GM12892 (cell line): ENCODE measurements at places on chromosomes 12 and 14.

DNA sequence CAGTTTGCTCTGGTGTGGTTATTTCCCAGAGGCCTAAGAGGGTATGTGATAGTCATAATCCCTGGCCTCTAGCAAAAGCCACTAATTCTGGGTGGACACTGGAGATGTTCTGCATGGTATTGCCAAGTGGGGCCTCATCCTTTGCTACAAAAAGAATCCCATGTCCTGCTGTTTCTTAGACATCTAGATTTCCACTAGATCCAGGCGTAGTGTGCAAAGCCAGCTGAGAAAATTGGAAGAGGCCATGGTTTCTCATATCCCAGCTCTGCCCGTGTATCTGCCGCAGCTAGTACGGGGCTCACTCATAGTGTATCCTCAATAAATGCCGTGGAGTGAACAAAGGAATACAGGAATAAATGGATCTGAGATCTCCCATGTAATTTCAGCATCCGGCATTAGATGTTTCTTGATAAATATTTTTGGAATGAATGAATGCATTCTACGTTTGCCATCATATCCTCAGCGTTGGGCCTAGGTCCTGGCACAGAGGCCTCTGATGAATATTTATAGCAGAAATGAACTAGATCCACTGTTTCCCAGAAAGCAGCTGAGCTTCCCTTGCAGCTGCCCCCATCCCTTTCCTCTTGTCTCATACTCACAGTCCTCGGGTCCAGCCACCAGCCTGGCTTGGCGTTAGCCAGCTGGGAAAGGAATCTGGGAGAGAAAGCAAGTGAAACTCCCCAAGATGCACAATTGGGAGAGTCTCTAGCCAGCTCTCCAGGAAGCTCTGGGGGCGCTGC lies 76.3 kb upstream of the NOS1 start:
- DNase-seq: no peak

- no peak for DNase-seq
Observed at GRCh38 chr12:95551305-95551704, at the start of gene USP44. TSS of gene USP44 (minus strand) at chr12:95551476. CDS start at chr12:95534256, 17,220 bp downstream.

DNA sequence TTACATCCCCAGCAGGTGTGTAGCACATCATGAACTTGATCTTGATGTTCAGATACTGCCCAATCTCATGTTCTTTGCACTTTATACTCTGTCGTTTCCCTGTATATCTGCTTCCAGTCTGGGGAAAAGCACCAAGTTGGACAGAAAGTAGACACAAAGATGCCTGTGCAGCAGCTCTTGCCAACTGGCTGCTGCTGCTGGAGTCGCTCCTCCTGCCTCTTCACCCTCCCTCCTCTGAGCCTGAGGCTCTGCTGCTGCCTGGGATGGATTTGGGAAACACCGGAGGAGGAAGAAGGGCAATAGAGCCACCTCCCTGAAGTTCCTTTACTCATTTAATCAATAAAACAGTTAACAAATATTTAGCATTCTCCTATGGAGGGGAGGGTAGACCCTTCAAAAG lies 32.4 kb downstream of the ADCK1 start:
- no peak for DNase-seq

DNA sequence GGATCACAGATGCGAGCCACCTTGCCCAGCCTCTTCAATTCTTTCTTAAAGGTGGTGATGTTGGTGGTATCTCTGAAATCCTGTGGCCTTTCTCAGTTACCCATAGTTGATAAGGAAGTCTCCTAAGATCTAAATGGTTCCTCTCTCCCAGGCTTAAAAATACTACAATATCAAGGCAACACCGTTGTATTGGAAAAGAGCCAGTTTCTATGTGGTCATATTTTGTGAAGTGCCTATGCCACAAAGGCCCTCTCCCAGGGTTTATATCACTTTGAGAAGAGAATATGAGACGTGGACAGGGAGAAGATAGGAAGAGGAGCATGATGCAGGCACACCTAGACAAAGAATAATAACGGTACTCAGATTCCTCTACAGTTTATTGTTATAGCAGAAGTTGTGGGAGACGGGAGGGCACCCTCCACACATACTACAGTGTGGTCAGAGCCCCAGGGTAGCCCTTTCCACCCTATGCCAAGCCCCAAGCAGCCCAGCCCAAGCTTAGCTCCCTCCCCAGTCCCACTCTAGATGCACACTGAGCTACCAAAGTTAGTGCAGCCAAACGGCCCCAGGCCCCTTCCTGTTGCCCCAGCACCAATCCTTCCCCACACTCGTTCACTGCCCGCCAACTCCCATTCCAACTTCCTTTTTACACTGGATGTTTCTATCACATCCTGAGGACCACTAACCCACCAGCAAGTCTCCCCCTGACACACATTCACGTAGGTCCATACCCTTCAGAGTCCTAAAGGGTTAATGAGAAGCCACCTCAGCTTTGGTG lies 8.3 kb downstream of the NDRG2 start:
- DNase-seq: no peak

- DNase-seq: no peak
Observed at GRCh38 chr12:131699434-131699833, 11.5 kb upstream of the SFSWAP start.

- no peak for DNase-seq
Observed at GRCh38 chr14:76921088-76921399, 94.8 kb downstream of the LRRC74A start.

- no peak for DNase-seq
Observed at GRCh38 chr12:131250028-131250950, 296.6 kb downstream of the ADGRD1 start.

DNA sequence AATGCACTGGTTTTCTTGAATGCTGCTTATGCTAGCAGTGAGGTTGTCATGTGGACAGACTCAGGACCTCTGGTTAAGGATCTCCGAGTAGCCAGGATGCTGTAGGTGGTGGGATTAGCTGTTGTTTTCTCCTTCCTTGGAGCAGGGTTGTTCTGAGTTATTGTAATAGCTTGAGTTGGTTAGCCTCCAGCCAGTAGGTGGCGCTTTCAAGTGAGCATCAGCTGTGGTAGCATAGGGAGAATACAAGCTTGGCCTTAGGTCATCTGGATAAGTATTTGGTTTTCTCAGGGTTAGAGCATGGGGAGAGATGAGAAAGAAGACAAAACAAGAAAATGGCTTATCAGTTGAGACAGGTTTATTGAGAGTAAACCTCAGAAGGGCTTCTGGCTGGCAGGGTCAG lies 299.7 kb upstream of the FBXO33 start:
- DNase-seq: no peak

DNA sequence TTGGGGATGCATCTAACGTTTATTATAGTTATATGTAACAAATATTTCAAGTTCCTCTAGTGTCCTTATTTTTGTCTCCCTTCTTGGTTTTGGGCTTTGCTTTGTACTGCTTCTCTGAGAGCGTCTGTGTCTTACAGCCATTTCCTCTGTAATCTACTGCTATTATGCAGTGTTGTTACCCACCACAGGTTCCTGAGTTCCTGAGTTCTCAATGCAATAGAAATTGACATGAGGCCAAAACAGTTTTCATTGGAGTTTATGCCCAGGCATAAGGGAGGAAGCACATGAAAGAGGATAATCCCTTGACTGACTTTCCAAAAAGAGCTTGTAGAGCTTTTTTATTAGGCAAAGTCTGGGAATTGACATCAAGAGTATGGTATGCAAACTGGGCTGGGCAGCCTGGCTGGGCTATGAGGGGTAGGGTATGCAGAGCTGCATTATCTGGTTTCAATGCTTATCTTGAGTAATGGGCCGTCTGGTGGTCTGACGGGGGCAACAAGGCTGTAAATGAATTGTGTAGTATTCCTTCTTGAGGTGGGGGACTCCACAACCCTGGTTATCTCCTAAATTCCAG lies 722.5 kb upstream of the ATXN7L3B start:
- DNase-seq: no peak

GRCh38 chr12:11686120-11686519 lies 36.6 kb downstream of the ETV6 start:
- no peak for DNase-seq

GRCh38 chr14:73943083-73943482 lies 6.8 kb downstream of the FAM161B start:
- no peak for DNase-seq

- no peak for DNase-seq
Observed at GRCh38 chr12:108685469-108686260, 45.7 kb downstream of the CORO1C start.

DNA sequence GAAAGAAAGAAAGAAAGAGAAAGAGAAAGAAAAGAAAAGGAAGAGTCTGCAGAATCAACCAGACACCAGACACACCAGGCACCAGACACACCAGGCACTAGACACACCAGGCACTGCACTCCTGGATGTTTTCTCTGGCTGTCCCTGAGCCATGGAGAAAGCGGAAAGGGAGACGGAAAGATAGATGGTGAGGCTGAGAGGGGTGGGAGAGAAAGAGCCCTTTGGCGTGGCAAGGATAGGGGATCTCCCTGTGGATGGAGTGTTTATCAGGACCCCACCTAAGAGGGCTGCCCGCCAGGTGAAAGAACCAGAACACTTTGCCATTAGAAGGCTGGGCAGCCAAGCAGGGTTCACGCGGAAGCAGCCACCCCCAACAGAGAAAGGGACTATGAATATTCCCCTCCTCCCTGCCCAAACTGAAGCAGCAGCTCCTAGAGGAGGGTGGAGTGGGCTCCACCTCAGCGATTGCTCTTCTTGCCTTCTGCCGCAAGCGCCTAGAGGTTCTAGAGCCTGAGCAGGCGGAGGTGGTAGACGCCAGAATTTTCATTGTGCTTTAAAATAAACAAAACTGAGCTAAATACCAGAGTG lies 13.4 kb downstream of the ST8SIA1 start:
- no peak for DNase-seq

DNA sequence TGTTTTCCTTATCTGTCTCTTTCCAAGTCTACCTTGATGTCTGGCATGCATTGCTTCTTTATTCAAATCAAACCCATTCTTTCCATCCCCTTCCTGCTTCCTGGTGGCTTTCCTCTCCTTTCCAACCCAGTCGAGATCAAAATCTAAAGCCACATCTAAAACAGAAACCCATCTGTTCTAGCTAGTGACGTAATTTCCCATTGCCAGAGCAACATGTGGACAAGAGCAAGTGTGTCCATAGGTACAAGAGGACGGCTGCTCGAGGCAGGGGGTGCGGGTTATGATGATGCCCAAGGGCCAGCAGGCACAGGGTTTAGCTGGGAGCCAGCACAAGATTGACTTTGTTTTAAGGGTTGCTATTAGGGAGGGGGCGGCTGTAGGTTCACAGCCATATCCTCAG lies 7.0 kb downstream of the KRT80 start:
- no peak for DNase-seq

- no peak for DNase-seq
Observed at GRCh38 chr12:122403831-122404230, 18.6 kb downstream of the CLIP1 start.

DNA sequence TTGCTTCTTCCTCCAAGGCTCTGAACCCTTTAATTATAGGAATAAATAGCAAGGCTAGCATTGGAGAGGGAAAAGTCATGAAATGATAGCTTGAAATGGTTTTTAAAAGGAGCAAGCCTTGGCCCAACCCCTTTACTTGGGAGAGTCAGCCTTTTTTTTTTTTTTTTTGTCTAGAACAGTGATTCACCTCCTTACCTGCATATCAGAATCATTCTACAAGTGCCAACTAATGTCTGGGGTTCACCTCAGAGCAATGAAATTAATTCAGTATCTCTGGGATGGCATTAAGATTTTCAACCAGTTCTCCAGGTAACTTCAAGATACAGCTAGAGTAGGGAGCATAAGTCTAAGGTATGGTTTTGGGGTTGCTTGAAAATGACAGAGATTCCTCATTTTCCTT lies 41.3 kb upstream of the TMTC2 start:
- no peak for DNase-seq

DNA sequence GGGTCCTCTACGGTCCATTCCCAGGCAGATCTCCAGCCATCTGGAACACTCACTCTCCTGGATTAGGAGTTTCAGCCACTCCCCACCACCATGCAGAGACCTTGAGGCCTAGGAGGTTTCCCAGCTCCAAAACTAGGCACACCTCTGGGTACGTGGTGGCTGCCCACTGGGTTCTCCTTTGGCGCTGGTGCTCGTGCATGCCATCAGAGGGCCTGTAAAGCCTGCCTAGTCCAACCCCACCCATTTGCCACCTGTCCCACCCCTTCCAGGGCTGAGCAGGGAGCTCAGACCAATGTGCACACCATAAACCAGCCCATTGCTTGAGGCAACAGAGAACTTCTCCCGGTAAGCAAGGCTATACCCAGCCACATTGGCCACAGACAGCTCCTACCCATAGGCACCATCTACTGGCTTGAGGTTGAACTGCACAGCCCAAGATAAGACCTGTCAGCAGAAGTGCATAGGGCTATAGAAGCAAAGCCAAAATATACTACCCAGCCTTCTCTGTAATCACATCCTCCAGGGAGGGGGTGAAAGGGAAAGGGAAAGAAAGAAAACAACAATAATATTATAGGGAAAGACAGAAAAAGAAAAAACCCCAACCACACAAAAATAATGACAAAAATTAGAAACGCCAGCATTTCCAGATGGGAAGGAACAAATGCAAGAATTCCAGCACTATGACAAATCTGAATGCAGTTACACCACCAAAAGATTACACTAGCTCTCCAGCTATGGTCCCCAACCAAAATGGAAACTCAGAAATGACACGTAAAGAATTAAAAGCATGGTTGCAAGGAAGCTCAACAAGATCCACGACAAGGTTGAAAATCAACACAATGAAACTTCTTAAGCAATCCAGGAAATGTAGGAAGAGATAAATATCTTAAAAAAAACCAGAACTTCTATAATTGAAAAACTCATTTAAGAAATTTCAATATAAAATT lies 111.9 kb upstream of the CCDC175 start:
- no peak for DNase-seq

DNA sequence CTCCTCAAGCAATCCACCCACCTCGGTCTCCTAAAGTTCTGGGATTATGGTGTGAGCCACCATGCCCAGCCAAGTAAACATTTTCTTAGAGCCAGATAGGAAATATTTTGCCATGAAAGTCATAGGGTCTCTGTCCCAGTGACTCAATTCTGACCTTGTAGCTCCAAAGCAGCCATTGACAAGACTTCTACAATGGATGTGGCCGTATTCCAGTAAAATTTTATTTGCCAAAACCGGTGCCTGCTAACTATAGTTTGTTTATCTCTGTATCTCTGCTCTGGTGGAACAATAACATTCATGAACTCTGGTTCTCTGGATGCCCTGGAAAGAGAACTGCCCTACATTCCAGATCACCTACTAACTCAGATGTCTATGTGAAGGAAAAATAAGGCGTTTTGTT lies 54.6 kb upstream of the USP44 start:
- no peak for DNase-seq

GRCh38 chr14:82075566-82075965 lies 541.9 kb upstream of the SEL1L start:
- no peak for DNase-seq

GRCh38 chr12:46494424-46494823 lies 121.9 kb upstream of the SLC38A2 start:
- DNase-seq: no peak

DNA sequence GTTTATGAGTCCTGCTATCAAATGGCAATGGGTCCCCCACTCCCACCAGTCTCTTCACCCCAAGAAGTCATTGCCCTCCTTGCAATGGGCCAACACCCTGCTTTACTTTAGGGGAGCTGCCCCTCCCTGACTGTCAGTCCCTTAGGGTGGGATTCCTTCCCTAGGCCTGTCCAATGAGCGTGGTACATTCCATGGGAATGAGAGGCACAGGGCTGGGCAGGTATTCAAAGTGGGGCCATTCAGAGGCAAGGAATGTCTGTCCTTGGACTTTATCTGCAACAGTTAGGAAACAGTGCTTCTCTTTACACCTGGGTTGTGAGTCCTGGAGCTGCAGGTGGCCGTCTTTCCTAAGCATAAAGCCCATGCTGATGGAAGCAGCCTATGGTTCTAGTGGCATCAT lies 40.8 kb downstream of the TMEM132C start:
- DNase-seq: no peak

GRCh38 chr12:57841445-57841844 lies 5.1 kb downstream of the CTDSP2 start:
- no peak for DNase-seq
